ENCODE measurements at places on chromosomes 12 and 14.

DNA sequence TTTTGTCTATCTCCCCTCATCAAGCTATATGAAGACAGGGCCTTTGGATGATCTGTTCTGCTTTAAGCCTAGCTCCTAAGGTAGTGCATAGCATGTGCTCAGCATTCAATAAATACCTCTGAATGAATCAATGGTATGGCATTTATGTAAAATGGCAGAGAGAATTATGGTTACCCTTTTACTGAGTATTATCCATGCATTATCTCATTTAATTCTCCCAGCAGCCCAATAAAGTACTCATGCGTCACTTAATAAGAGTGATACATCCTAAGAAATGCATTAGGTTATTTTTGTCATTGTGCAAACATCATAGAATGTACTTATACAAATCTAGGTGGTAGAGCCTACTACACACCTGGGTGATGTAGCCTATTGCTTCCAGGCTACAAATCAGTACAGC is 269.7 kb downstream of the KSR2 start:
- DNase-seq = no peak

GRCh38 chr14:20501346-20501745 is 4.0 kb upstream of the RNASE10 start:
- DNase-seq = no peak

DNA sequence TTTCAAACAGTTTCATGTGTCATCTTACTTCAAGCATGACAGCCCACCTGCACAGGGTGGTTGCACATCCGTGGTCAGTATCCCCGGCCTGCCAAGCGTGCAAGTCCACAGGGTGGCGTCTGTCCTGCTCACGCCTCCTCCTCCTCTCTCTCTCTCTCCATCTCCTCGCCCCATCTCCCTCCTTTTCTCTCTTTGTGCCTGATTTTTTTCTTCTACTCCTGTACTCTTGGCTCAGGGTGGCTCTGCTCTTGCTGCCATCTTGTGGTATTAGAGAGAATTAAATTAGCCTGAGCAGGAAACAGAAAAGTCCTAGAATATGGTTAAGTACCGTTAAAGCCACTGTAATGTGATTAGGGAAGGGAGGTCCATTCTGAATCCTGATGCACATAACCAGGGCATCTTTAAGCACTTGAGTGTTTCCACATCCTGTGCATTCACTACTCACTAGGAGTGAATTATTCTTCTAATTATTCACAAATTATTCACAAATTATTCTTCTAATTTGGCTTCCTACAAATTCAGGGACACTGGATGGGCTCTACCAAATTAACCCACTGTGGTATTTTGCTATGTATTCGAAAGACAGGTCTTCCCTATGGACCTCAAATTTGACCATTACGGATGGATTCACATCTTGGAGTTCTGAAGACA is 25.5 kb upstream of the DTX1 start:
- DNase-seq = peak; percentile 71

GRCh38 chr14:59983048-59983447 is 63.1 kb downstream of the LRRC9 start:
- no peak for DNase-seq

DNA sequence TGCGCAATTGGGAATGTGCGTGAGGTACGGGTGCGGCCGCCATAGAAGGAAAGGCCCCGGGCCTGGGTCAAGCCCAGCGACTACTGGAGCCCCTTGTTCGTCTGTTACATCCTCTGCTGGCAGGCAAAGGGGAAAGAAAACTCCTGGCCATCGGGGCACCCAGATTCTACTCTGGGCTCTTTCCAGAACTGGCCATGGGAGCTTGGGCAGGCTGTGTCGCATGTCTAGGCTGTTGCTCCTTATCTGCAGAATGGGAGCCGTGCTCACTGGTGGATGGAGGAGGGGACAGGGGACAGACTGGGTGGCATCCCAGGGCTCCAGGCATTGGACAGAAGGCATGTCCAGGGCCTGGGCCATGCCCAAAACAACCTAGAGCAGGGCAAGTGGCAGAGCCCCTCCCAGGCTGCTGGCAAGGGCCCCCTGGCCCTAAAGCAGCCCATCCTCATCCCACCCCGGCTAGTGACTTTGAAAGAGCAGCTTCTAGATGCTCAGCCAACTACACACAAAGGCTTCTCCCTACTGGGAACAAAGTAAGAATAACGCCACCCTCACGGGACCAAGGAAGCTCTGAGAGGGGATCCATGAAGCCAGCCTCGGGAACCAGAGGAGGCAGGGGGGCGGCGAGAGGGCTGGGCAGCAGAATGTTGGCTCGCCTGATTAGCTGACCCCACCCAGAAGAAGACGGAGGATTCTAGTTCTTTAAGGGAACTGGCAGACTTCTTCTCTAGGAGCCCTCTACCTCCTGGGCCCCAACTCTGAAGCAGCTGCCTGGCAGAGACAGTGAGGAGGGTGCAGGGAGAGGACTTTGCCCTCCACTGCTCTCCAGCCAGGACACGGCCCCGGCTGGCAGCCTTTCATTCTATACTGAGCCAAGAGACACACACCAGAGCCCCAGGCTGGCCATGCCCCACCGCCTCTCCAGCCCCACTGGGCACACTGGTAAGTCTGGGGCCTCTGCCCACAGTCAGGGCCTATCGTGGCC is 96.8 kb downstream of the SINHCAF start:
- no peak for DNase-seq

DNA sequence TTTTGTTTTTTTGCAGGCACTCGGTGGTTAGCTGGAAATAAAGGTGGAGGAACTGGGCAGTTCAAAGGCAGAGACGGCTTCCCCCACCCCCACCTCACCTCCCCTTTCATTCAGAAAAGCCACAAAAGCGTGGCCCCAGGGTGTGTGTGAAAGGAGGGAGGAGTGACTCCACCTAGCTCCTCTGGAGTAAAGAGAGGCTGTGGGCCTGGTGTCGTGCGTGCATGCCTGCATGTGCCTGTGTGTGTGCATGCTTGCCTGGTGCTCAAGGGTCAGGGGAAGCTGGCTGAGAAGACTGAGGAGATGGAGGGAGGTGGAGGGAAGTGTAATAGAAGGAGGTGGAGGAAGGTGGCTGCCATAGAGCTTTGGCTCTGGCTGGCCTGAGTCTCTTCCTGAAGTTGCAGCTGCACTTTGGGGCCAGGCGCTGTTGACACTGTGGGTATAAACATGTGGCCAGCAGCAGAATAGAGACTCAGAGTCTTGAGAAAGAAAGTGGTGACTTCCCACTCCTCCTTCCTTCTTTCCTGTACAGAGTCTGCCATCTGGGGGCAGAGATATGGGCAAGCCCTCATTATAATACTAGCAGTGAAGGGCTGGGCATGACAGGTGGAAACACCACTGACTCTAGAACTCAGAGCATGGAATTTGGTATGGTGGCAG is 36.9 kb upstream of the SINHCAF start:
- no peak for DNase-seq

DNA sequence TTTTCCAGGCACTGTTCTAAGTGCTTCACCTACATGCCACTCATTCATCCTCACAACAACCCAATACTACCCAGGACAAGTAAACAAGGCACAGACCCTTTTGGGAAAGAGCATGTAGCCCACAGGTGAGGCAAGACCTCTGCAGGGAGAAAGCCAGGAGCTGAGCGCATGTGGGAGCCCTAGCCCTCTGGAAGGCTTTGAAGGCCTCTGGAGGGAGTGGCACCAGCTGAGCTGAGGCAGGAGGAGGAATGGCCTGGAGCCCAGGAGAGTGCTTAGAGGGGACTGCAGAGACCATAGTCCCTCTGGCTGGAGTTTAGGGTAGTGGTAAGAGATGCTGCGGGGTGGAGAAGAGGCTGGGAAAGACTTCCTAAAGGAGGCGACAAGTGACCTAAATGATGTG is 516.5 kb downstream of the FUT8 start:
- DNase-seq = no peak

- DNase-seq = no peak
Measured at GRCh38 chr12:59388176-59388575, 207.7 kb upstream of the SLC16A7 start.

DNA sequence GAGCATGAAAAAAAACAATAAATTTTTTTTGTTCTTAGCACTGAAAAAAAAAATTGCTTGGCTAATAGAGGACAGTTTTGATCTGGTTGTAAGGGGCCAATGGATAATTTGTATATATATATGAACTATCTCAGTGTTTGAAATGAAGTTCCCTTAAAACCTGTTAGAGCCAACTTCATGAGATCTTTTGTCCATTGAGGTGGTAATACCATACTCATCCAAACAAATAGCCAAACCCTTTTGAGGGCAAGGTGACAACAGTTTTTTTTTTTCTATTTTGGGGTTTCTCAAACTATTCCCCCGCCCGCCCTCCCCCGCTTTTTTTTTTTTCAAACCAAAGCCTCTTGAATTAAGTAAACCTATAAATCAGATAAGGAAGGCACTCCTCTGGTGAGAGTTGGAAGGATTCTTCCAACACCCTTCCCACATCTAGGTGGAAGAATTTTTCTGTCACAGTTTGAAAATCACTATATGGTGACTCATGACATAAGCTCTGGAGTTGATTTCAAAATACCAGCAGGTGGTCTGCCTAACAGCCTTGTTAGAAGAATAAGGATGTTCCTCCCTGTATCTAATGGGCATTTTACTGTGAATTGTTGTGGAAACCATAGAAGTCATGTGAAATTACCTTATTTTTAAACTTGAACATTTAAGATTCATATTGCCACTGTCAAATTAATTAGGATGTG is 10.2 kb downstream of the ARHGAP5 start:
- DNase-seq = no peak

DNA sequence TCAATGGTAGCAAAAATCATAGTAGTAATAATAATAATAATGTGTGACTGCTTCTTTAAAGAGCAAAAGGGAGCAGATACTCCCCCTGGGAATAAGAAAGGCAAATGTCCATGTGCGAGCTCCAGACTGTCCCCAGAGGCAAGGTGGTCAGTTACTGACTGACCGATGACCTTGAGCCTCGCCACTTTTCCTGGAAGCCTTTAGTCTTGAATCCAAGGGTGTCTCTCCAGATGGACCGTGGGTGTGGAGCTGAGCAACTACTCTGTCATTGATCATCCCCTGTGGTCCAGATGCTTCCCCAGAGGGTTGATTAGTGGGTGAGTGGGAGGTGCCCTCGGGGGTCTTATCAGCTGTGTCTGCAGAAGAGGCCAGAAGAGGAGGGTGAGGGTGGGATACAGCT is 418.5 kb upstream of the TBX3 start:
- DNase-seq = no peak

- no peak for DNase-seq
Measured at GRCh38 chr14:67999705-68000384, 180.3 kb downstream of the RAD51B start.

- no peak for DNase-seq
Measured at GRCh38 chr14:53167602-53168328, 14.6 kb upstream of the DDHD1 start.

DNA sequence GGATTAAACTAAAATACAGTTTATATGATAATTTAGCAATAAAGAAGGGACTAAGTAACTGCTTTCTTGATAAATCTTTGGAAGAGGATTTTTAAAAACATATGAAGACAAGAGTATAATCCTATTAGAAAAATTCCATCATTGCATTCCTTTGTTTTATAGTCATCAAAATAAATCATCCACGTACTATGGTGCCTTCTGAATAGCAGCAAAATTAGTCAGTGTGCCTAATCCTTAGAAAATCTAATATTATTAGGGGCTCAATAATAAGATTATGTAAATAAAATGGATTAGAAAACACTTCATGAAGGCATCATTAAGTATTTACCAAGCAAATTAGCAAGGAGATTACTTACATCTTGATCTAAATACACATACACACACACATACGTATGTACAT is 102.1 kb downstream of the KCNH5 start:
- DNase-seq = no peak

DNA sequence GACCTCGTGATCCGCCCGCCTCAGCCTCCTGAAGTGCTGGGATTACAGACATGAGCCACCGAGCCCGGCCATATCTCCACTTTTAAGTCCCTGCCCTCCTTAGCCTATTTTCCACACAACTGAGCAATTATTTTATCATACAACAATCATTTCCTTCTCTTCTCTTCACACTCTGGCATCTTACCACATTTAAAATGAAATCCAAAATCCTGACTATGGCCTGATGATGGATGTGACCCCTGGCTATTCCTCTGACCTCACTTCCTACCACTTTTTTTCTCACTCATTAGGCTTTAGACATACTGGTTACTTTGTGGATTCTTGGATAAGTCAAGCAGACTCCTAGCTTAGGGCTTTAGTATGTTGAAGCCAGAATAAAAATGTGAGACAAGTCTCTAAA is 21.9 kb upstream of the EID3 start:
- no peak for DNase-seq

DNA sequence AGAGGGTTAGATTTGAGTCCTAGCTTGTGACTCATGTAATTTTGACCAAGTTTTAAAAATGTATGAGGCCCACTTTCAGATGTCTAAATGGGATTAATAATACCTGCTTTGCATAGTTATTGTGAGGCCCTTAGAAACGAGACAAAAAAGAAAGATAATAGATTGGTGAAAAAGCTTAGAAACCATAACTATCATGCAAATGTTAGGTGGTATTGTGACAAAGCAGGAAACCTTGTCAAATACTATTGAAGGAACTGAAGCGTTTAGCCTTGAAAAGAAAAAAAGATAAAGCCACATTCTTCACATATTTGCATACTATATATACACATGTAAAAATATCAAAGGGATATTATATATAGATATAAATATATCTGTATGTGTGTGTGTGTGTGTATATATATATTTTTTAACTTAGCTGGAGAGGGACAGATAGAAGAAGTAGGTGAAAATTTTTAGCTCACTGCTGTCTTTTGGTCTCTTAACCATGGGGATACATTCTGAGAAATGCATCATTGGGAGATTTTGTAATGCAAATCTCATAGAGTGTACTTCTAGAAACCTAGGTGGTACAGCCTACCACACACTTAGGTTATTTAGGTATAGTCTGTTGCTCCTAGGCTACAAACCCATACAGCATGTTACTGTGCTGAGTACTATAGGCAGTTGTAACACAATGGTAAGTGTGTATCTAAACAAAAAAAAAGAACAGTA is 270.3 kb downstream of the CCDC91 start:
- DNase-seq = no peak

GRCh38 chr12:18888047-18888446 is 150.1 kb downstream of the CAPZA3 start:
- DNase-seq = no peak

- no peak for DNase-seq
Measured at GRCh38 chr12:124527861-124528561, 39.4 kb downstream of the NCOR2 start.
